Naive thymus-derived CD8-positive, alpha-beta T cell (primary cell): ENCODE measurements at places on chromosomes 12 and 14. TPM values are rescaled to one million over a fixed set of nuclear protein-coding genes. Genes with fewer than 3 reads are reported as not detected.

The ALX1 gene
- not detected for total RNA-seq

DNA sequence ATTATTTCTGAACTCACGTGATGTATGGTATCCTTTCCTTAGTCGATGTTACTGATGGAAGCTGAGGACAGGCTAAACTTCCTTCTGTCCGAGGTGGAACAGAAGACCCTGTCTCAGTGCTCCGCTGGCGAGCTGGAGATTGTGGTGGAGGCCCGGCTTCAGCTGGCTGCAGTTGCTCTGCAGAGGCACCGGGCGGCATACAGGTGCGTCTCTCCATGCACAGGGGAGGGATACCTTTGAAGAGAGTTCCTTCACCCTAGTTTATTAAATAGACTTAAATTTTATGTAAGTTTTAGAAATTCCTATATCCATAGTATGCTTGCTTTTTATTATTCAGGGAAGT, 186.7 kb upstream of the NEDD1 start:
- no peaks in the 10 kb centered on the region for H3K27me3 ChIP-seq
- no peaks in the 10 kb centered on the region for H3K36me3 ChIP-seq
- DNase-seq: no peak
- peaks cover 6% of the 10 kb centered on the region for H3K4me1 ChIP-seq
- peak overlapping the region; percentile 93 for H3K27ac ChIP-seq

The KRT80 gene
- not detected for total RNA-seq

The CALM1 gene
- 757 TPM for total RNA-seq

The TROAP gene
- 1.7 TPM for total RNA-seq

GRCh38 chr12:5403411-5403810, 28.5 kb upstream of the NTF3 start:
- peaks cover 8% of the 10 kb centered on the region for H3K27me3 ChIP-seq
- H3K4me3 ChIP-seq: no peak overlapping the region
- no peak overlapping the region for H3K27ac ChIP-seq
- no peaks in the 10 kb centered on the region for H3K36me3 ChIP-seq
- H3K4me1 ChIP-seq: no peaks in the 10 kb centered on the region

- peaks cover 2% of the 10 kb centered on the region for H3K36me3 ChIP-seq
- H3K4me3 ChIP-seq: peak within 1 kb of the TSS; percentile 97
- DNase-seq: peak; percentile 65
- H3K27ac ChIP-seq: peak within 1 kb of the TSS; percentile 98
- H3K4me1 ChIP-seq: peaks cover 68% of the 10 kb centered on the region
Observed at GRCh38 chr14:49634547-49635334, at the start of gene DNAAF2. Gene DNAAF2 (minus strand): TSS chr14:49635244. CDS start chr14:49635149, 95 bp downstream.

GRCh38 chr12:97640826-97641225, 178.2 kb downstream of the RMST start:
- H3K4me1 ChIP-seq: no peaks in the 10 kb centered on the region
- H3K27ac ChIP-seq: no peak overlapping the region
- no peaks in the 10 kb centered on the region for H3K27me3 ChIP-seq
- no peak for DNase-seq
- no peak overlapping the region for H3K4me3 ChIP-seq

The GUCY2C gene
- total RNA-seq: not detected

GRCh38 chr14:74257941-74258763, 18.9 kb downstream of the VSX2 start:
- no peaks in the 10 kb centered on the region for H3K36me3 ChIP-seq
- H3K4me1 ChIP-seq: no peaks in the 10 kb centered on the region
- no peak overlapping the region for H3K27ac ChIP-seq
- H3K27me3 ChIP-seq: peaks cover 4% of the 10 kb centered on the region

- H3K27me3 ChIP-seq: peaks cover 3% of the 10 kb centered on the region
- H3K4me1 ChIP-seq: peaks cover 15% of the 10 kb centered on the region
- no peak overlapping the region for H3K4me3 ChIP-seq
- DNase-seq: peak; percentile 16
- no peaks in the 10 kb centered on the region for H3K36me3 ChIP-seq
Observed at GRCh38 chr14:52124791-52125684, 56.2 kb upstream of the NID2 start.

DNA sequence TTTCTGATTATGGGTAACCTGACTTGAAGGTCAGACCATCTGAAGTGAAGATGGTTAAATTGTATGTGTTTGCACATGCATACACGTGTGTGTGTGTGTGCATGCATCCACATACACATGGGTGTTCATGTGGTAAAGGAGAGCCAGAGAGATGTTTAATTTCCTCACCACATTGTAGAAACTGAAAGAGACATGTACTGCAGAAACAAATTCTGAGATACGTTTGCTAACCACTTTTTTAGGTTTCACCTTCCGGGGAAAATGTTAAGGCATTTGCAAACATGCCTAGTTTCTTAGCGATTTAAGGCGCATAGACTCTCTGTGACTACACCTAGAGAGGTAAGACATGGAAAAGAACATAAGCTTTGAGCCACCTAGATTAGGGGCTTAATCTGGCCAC, 362.9 kb downstream of the RAD51B start:
- H3K4me3 ChIP-seq: no peak overlapping the region
- no peaks in the 10 kb centered on the region for H3K27me3 ChIP-seq
- no peak overlapping the region for H3K27ac ChIP-seq
- no peaks in the 10 kb centered on the region for H3K36me3 ChIP-seq
- no peak for DNase-seq

The CLEC2B gene
- total RNA-seq: 95.6 TPM

GRCh38 chr12:33432992-33433391, 6.6 kb downstream of the SYT10 start:
- no peaks in the 10 kb centered on the region for H3K36me3 ChIP-seq
- no peak overlapping the region for H3K4me3 ChIP-seq
- peaks cover 11% of the 10 kb centered on the region for H3K27me3 ChIP-seq
- H3K27ac ChIP-seq: no peak overlapping the region

GRCh38 chr14:92033433-92033832, 6.4 kb downstream of the TRIP11 start:
- peak overlapping the region; percentile 68 for H3K27ac ChIP-seq
- H3K4me3 ChIP-seq: peak overlapping the region; percentile 1
- DNase-seq: no peak
- peaks cover 19% of the 10 kb centered on the region for H3K4me1 ChIP-seq
- peaks cover 10% of the 10 kb centered on the region for H3K36me3 ChIP-seq

DNA sequence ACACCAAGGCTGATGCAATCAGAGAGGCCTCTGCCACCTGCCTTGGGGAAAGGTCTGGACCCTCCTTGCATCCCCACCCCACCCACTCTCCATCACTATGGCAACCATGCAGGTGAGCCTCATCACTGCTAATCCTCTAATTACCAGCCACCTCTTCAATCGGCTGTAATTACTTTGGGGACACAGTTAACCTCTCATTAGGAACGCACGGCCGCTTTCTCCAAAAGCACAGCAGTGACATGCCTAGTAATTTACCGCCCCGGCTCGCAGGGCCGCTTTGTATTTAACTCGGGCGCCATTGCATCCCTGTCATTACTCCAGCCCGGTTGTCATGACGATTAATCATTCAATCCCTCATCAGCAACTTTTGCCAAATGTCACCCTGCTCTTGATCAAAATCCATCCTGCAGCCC, 36.3 kb upstream of the FAM222A start:
- DNase-seq: no peak
- H3K4me1 ChIP-seq: no peaks in the 10 kb centered on the region
- no peaks in the 10 kb centered on the region for H3K27me3 ChIP-seq
- H3K4me3 ChIP-seq: no peak overlapping the region
- H3K27ac ChIP-seq: no peak overlapping the region

DNA sequence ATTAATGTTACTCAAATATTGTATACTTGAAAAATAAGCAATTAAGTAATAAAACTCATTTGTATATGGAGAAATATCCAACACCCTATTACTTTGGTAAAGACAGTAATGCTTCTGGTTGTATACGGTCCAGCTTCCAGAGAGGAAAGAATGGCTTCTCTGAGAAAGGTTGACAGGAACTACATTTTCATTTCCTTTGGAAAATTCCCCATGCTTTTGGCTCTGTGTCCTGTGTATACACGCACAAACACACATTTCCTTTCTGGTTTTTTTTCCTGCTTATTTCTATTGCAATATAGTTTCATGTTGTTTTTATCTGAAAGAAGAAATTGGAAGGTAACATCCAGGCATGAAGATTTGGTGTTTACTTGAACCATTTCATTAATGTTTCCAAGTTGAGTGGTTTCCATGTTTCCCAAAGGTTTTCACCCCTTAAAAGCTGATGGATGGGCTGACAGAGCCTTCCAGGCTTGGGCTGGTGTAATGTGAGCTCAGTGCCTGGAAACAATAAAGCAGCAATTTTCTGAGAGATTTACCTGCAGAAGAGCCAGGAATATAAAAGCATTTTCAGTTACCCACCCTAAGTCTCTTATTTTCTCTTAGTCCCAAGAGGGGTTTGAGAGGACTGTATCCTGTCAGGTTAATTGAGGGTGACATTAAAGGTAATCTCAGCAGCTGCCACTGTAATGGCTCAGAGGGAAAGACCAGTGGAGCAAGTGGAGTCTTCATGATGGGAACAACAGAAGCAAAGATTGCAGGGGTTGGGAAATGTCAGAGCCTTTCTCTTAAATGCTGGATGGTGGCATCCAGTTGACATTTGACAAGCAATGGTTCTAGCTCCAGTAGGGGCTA, 33.4 kb upstream of the TMTC1 start:
- no peak overlapping the region for H3K4me3 ChIP-seq
- no peaks in the 10 kb centered on the region for H3K36me3 ChIP-seq
- no peaks in the 10 kb centered on the region for H3K27me3 ChIP-seq
- no peaks in the 10 kb centered on the region for H3K4me1 ChIP-seq
- no peak for DNase-seq

DNA sequence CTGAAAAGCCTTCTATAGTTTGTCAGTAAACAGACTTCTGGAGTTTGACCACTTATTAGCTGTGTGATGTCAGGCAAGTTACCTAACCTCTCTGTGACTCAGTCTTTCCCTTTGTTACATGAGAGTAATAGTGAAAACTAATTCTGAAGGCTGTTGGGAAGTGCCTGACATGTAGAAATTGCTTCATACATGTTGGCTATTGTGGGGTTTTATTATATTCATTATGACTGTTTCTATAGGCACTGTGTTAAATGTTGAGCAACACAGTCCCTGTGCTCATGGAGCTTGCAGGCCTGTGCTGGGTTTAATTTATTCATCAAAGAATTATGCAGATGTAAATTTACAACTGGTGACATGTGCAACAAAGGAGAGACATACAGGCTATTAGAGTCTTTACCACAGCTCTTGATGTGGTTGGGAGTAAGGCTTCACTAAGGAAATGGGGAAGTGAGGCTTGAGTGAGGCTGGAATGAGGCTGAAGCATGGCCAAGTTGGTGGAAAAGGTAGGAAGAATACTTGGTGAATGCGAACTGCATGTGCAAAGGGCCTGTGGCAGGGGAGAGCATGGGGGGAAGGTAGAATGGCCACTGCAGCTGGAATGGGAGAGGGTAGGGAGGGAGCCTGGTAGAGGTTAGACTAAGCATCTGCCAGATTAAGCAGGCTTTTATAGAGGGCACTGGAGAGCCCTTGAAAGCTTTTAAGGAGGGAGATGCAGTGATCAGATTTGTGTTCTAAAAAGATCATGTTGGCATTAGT, 236.4 kb upstream of the CRY1 start:
- peaks cover 2% of the 10 kb centered on the region for H3K27me3 ChIP-seq
- no peak overlapping the region for H3K4me3 ChIP-seq
- DNase-seq: no peak

DNA sequence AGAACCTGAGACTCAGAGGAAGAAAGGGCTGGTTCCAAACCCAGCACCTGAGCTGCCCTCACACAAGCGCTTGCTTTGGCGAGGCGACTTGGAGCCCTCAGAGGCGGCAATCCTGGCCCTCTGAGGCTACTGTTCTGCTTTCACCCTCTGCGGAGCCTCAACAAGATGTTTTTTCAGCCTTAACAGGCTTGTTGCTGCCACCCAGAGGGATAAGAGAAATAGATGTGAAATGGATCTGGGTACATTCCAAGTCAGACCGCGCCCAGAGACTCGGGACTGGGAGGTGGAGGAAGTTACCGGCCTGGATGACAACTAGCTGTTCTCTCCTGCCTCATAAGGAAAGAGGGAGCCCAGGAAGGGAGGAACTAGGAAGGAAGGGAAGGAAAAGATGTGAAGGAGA, 89.6 kb downstream of the TTC7B start:
- no peaks in the 10 kb centered on the region for H3K36me3 ChIP-seq
- H3K27me3 ChIP-seq: peaks cover 12% of the 10 kb centered on the region
- no peak overlapping the region for H3K4me3 ChIP-seq
- no peak overlapping the region for H3K27ac ChIP-seq
- DNase-seq: no peak

- H3K4me3 ChIP-seq: no peak overlapping the region
- no peak overlapping the region for H3K27ac ChIP-seq
- H3K27me3 ChIP-seq: peaks cover 5% of the 10 kb centered on the region
- no peaks in the 10 kb centered on the region for H3K36me3 ChIP-seq
Observed at GRCh38 chr14:24892497-24893051, 157.4 kb downstream of the STXBP6 start.

The OR6C68 gene
- total RNA-seq: not detected

The LUM gene
- not detected for total RNA-seq

The DICER1 gene
- total RNA-seq: 64.2 TPM

DNA sequence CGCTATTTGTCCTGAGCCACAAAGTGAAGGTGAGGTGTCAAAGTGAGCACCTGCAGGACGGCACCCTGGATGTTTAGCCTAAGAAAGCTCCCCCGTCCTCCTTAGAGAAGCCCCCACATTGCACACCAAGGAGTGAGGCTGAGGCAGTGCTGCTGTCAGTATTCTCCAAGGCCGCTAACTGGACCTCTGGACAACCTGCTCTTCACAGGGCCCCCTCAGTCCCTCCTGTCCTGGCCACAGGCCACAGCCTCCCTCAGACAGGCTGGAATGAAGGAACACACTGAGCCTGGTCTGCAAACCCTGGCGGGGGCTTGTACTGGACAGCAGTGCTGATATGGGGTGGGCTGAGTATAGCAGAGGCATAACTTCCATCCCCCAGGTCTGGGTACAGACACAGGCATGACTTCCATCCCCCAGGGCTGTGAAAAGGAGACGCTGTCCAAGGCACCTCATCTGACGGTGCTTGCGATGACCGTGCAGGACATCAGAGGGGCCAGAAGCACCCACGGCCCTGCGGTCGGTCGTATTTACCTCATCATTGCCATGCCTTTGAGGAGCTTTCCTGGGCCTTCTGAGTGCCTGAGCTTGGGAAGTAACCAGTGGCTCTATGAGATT, 82.4 kb upstream of the DIO3 start:
- no peaks in the 10 kb centered on the region for H3K36me3 ChIP-seq
- no peak overlapping the region for H3K27ac ChIP-seq
- no peaks in the 10 kb centered on the region for H3K4me1 ChIP-seq
- H3K27me3 ChIP-seq: peaks cover 22% of the 10 kb centered on the region
- H3K4me3 ChIP-seq: no peak overlapping the region

DNA sequence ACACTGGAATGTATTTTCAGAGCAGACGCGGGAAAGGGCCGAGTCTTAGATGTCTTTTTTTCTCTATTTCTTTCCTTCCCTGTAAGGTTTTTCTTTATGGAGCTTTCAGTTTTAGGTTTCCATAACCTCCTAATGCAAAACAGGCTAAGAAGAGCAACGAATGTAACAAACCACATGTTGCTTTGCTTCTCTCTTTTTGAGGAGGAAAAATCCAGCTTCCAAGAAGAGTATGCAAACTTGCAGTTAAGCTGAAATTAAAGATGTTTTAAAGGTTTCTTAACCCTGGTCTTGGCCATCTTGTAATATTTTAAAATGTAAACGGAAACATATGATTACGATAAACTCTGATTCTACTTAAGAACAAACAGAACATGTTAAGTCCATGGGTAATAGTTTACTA, 86.9 kb downstream of the PRICKLE1 start:
- H3K4me1 ChIP-seq: no peaks in the 10 kb centered on the region
- H3K4me3 ChIP-seq: no peak overlapping the region
- no peaks in the 10 kb centered on the region for H3K36me3 ChIP-seq
- H3K27me3 ChIP-seq: peaks cover 6% of the 10 kb centered on the region
- no peak for DNase-seq
